ENCODE measurements at places on chromosomes 11 and 22. TPM values are rescaled to one million over a fixed set of nuclear protein-coding genes. Genes with fewer than 3 reads are reported as not detected.

Gene SDHAF2
- 58.7 TPM for total RNA-seq

Gene OR51B4
- not detected for total RNA-seq

Gene CDC42EP1
- 43.0 TPM for total RNA-seq

Gene UBASH3B
- 6.2 TPM for total RNA-seq

DNA sequence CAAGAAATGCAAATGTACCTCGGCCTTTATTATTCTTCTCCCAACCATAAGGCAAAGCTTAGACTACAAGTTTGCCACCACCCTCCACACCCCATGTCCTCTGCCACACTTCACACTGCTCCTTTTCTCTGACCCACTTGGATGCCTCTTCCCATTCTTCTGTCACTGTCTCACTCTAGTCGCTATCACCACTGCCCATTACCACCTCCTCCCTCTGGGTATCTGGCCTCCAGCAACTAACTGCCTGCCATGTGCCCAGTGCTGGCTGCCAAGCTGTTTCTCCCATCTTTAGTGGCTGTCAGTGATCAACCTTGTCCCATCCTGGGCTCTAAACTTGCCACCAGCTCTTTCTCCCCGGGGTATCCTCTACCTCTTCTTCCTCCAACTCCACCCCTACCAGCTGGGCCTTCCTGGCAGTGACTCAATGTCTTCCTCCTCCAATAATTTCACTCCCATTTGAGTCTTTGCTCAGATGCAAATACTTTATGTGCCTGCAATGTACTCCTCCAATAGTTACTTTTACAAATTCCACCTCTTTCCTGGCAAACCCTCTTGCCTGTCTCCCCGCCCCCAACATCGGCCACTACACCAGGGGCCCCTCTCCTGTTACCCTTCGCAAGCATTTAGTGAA, 20.1 kb upstream of the KDM2A start:
- H3K4me3 ChIP-seq, result no peak overlapping the region
- no peak overlapping the region for H3K27ac ChIP-seq
- no peaks in the 10 kb centered on the region for H3K4me1 ChIP-seq
- no peaks in the 10 kb centered on the region for H3K27me3 ChIP-seq

GRCh38 chr22:41544671-41545476, 604 bp upstream of the POLR3H start:
- peak overlapping the region; percentile 34 for H3K27ac ChIP-seq
- no peaks in the 10 kb centered on the region for H3K36me3 ChIP-seq
- peaks cover 12% of the 10 kb centered on the region for H3K4me1 ChIP-seq
- H3K4me3 ChIP-seq, result peak overlapping the region; percentile 80
- no peak for DNase-seq

DNA sequence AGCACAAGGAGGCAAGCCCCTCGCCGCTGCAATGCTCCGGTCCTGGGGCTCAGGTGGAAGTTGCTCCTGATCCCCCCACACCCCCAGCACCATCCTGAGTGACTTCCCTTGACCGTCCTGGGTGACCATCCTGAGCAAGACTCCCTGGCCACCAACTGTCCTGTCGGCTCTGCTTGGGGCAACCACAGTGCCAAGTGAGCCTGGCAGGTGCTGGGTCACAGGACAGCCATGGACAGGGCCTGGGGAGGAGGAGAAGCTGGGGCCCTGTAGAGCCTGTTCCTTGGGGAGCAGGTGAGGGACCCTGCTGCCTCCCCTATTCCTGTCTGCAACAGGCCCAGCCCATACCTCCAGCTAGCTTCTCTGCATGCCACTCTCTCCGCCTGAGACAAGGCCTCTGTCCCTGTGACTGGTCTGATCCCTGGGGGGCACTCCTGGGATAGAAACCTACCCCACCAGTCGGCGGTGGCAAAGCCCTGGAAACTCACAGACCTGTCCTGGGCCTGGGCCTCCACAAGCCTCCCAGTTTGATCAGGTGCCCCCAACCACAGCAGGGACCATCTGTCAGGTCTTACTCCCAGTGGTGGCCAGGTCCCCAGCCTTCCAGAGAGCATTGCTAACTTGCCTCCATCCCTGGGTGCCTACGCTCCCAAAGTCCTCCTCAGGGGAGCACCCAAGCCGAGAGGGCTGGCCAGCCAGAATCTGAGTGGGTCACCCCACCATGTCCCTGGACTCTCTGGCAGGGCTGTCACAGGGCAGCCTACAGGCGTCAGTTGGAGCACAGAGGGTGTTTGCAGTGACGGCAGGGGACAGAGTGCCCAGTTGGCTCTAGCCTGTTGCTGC, 68.7 kb upstream of the WNT7B start:
- peak; percentile 54 for DNase-seq
- peak overlapping the region; percentile 100 for H3K27ac ChIP-seq
- H3K4me1 ChIP-seq, result peaks cover 14% of the 10 kb centered on the region
- no peaks in the 10 kb centered on the region for H3K27me3 ChIP-seq
- H3K36me3 ChIP-seq, result no peaks in the 10 kb centered on the region

DNA sequence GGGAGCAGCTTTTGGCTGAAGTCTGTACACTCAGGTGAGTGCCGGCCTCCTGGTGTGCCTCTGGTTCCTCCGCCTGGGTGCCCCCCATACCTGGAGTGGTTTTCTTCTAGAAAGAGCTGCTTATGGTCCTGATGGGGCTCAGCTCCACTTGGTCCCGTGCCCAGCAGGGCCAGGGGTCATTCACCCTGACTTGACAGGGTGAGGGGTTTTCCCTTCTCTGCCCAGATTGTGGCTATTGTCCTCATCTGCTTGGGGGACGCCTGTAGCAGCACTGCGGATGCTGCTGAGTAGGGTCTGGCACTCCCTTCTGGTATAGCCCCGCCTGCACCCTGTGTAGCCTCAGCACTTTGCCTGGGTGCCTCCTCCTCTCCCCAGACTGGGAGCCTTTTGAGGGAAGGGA, 8.2 kb downstream of the OMP start:
- no peaks in the 10 kb centered on the region for H3K4me1 ChIP-seq
- no peak overlapping the region for H3K27ac ChIP-seq
- no peak overlapping the region for H3K4me3 ChIP-seq
- no peaks in the 10 kb centered on the region for H3K27me3 ChIP-seq

- no peaks in the 10 kb centered on the region for H3K27me3 ChIP-seq
- no peaks in the 10 kb centered on the region for H3K4me1 ChIP-seq
- no peaks in the 10 kb centered on the region for H3K36me3 ChIP-seq
- DNase-seq, result no peak
- no peak overlapping the region for H3K4me3 ChIP-seq
Measured at GRCh38 chr11:91382946-91383345, 841.7 kb upstream of the FAT3 start.

GRCh38 chr11:85685820-85686459, at the start of gene CCDC89:
Gene CCDC89, minus strand, starts transcription at chr11:85686195. Its CDS starts 65 bp downstream, at chr11:85686130.
- peak within 1 kb of the TSS; percentile 71 for H3K27ac ChIP-seq
- H3K4me3 ChIP-seq, result peak within 1 kb of the TSS; percentile 59
- no peaks in the 10 kb centered on the region for H3K27me3 ChIP-seq
- H3K4me1 ChIP-seq, result no peaks in the 10 kb centered on the region
- no peaks in the 10 kb centered on the region for H3K36me3 ChIP-seq
- DNase-seq, result no peak

- no peaks in the 10 kb centered on the region for H3K27me3 ChIP-seq
- no peaks in the 10 kb centered on the region for H3K4me1 ChIP-seq
- no peak overlapping the region for H3K27ac ChIP-seq
- H3K4me3 ChIP-seq, result no peak overlapping the region
Measured at GRCh38 chr11:64549969-64550368, 41.1 kb upstream of the SLC22A12 start.
